ENCODE measurements at places on chromosomes 6 and 20. TPM values are rescaled to one million over a fixed set of nuclear protein-coding genes. Genes with fewer than 3 reads are reported as not detected.

DNA sequence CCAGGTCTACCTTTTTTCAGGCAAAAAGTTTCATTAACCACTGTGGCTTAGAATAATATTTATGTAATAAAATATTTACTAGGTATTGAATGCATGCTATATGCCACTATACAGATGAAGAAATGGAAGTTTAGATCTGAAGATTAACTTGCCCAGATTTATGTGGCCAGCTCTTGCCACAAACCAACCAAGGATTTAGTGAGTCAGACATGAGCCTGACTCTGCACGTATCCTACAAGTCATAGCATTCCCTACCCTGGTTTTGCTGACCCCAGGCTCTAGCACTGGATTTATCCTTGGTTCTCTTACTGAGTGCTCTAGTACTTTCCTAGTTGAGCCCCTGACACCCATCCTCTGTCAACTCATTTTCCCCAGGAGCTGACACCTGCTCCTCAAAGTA, 75.4 kb downstream of the ANKEF1 start:
- no peak for DNase-seq

DNA sequence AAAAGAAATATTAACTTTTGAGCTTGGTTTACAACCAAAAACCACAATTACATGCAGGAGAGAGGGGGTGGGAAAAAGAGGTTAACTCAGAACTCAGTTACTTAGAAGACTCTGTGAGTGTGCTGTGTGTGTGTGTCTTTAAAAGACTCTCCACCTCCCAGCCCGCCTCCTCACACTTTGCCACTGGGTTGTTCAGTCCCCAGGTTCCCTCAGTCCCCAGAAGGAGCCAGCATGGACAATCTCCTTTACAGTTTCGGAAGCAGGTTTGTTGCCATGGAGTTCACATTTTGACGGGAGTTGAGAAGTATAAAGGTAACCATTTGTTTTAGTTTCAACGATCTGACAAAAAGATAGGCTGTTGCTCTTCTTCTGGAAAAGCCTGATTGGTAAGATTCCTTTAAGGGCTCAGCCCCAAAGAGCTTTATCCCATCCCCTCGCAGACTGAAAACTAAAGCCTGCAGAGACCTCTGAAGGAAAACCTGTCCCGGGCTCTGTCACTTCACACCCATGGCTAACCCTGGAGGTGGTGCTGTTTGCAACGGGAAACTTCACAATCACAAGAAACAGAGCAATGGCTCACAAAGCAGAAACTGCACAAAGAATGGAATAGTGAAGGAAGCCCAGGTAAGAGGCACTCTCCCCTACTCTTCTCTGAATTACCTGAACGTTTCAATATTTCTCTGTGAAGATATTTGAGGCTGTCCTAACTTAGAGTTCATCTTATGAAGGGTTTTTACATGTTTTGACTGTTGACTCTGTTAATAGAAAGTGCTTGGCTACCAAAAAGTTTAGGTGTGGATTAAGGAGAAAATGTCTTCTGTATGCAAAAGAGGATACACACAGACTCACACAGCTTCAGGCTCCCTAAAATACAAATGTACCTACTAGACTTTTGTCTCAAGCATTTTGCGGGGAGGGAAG, at the start of gene SPTLC3:
Gene SPTLC3, plus strand, starts transcription at position 212 of the 921 bp plus-strand sequence. Its CDS starts 296 bp downstream, at position 508.
- no peak for DNase-seq

GRCh38 chr6:30113841-30114240, 951 bp upstream of the TRIM31 start:
- DNase-seq = no peak

HLA-DPB1 gene
- 853 TPM for total RNA-seq

DNA sequence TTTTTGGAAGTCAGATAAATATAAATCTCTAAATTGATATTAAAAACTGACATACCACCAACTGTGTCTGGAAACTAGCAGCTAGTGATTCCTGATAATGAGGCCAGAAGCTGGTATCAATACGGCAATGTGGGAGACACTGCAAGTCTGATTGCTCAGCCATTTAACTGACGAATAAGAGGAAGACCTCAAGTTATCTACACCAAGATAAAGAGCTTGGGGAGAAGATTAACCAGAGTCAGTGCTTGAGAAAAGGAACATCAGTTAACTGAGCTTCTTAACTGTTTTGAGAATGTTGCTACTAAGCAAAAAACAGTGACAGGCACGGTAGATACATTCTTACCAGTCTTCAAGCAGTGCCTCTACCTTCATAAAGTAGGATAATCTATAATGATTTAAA, 140.4 kb upstream of the TENT5A start:
- no peak for DNase-seq

DNA sequence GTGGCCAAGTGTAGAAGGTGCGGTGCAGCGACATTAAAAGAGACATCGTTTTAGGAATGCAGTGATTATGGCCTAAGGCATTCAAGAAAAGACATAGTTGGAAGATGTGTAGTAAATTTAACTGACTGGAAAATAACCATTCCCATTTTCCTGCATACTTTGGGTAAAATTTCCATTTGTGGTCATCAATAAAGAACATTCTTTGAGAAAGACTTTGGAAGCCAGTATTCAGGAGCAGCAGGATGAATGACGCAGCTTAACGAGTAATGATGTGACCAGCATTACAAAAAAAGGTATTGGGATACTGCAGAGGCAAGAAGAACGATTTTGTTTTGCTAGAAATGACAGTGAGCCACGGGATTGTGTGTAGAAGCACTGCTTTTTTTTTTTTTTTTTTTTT, 7.0 kb upstream of the RWDD1 start:
- DNase-seq = no peak

TNFRSF6B gene
- total RNA-seq = not detected

DNA sequence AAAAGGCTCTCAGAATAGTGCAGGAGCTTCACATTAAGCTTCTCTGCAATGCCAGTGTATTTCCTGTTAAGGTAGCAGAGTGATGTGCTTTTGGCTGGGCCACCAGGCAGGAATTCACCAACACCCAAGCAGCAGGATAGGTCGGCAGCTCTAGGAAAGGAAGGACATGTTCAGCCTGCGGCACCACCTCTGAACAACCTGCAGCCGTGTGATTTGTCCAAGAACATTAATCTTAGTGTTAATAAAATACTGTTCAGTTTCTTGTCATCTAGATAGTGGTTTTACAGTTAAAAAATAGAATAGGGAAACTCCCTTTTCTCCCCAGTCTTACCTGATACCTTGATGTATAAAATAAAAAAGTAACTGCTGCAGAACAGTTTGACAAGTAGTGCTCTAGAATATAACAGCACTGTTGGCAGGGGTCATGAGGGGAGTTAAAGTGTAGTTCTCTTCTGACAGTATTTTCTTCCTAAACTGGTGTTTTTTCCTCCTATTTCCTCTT, 18.8 kb downstream of the ZNF292 start:
- no peak for DNase-seq

- no peak for DNase-seq
Observed at GRCh38 chr20:42474646-42475045, 715.1 kb downstream of the PTPRT start.

DNA sequence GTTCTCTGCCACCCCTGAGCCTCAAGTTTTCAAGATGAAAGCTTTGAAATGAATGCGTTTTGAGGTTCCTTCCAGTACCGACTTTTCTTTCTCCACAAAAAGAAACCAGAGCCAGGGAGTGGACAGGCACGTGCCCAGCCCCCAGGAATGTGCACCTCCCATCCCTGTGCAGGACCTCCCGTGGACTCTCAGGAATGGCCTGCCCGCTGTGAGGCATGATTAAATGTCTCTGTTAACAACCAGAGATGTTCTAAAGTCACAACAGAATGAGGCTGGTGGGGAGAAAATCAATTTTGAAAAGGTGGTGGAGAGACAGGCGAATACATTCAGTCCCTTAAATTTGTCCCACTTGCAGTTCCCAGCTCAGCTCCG, 1.5 kb downstream of the TGM3 start:
- no peak for DNase-seq

- DNase-seq = no peak
Observed at GRCh38 chr20:32583581-32584070, 1.5 kb downstream of the NOL4L start.

GRCh38 chr20:1130847-1131246, 12.4 kb downstream of the PSMF1 start:
- DNase-seq = no peak

DNA sequence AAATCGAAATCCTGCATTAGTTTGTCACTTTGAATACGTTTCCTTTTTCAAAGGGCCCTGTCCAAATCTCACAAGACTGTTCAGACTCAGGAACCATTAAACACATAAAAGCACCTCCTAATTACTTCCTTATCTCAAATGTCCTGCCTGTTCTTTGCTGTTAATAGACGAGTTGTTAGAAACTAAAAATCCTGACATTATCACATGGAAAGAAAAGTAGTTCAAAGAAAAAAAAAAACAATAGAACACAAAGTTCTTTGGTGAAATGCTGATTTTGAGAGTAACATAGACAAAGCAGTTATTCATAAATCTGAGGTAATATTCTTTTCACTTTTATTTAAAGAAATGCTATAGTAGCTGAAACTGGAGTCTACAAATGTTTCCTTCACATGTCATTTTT, 12.1 kb upstream of the TAB2 start:
- DNase-seq = no peak

MACROD2 gene
- 55.1 TPM for total RNA-seq

GRCh38 chr20:2156666-2157624, 55.3 kb downstream of the STK35 start:
- no peak for DNase-seq

DNA sequence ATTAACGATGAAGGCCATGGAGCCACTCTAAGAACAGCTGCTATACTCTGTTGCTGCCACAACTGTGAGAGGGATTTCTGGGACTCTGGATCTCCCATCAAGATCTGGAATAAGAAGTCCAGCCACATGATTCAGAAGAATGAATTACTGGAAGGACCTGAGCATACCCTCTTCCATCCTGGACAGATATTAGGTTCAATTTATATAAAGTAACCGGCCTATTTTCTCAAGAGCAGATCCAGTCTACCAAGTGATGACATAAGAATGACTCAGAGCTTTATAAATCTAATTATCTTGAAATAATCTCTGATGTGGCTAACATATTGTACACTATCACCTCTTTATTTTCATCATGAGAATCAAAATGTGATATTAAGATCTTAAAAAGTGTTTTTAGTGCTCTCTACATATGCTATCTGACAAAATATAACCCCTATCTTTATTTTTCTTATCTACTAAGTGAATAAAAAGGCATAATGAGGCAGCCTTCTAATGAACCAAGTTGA, 45.1 kb downstream of the COL9A1 start:
- DNase-seq = no peak

ELOVL5 gene
- total RNA-seq = 127 TPM

GRCh38 chr6:130453230-130453629, 87.4 kb downstream of the TMEM200A start:
- no peak for DNase-seq

KCNK5 gene
- not detected for total RNA-seq

SLC32A1 gene
- not detected for total RNA-seq

GSTA2 gene
- not detected for total RNA-seq

DNA sequence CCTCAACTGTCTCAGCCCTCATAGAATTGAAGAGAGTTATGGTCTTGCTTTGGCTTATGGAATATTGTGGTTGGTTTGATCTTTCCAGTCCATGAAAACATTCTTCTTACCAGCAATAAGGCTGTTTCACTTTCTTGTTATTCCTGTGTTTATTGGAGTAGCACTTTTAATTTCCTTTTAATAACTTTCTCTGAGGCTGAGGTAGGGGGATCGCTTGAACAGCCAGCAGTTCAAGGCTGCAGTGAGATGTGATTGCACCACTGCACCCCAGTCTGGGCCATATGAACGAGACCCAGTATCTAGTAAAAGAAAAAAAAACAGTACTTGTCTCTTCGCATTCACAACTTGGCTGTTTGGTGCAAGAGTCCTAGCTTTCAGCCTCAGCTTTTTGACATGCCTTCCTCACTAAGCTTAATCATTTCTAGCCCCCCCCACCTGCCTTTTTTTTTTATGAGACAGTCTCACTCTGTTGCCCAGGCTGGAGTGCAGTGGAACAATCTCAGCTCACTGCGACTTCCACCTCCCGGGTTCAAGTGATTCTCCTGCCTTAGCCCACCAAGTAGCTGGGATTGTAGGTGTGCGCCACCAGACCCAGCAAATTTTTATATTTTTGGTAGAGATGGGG, 70.5 kb downstream of the NCOA3 start:
- DNase-seq = no peak

DNA sequence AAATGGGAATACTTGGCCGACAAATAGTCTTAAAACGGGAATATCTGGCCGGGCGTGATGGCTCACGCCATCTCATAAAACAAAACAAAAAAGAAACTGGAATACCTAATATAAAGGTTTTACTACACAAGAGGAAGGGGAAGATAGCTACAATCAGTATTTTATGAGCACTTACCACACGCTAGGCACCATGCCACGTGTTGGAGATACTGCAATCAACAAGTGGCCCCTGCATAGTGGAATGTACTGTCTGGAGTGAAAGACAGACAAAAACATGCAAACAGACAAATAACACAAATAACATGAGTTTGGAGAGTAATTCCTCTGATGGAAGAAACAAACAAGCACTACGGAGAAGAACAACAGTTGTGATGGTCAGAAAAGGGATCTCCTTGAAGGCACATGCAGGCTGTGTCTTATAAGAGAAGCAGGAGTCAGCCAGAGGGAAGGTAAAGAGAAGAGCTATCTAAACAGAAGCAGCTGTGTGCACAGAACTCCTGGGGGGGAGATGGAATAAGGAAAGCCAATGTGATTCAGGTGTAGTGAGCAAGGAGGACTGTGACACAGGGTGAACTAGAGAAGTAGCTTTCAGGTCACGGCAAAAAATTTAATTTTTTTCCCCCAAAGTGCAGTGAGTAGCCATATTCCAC, 39.1 kb upstream of the AKIRIN2 start:
- no peak for DNase-seq

SUMO4 gene
- total RNA-seq = 7.9 TPM

- no peak for DNase-seq
Observed at GRCh38 chr6:42100029-42100901, 42.2 kb downstream of the C6orf132 start.

DNA sequence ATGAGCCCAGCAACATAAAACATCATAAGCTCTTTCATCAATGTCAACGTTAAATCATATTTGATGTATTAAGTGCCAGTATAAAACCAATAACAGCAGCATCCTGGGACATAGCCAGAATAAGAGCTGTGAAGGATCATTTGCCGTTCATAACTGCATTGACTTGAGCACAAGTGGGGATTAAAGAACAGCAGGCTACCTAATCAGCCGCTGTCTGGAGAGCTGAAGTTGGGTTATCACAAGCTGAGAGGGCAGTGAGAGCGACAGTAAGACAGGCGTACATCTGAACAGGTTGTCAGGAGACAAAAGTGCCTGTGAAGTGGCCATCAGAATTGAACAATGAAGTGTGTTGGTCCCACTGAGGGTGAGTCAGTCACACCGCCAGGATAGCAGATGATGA, 269.6 kb downstream of the GRIK2 start:
- DNase-seq = no peak

- DNase-seq = no peak
Observed at GRCh38 chr20:22794200-22794599, 209.8 kb upstream of the FOXA2 start.

EIF6 gene
- 137 TPM for total RNA-seq

- no peak for DNase-seq
Observed at GRCh38 chr20:62159839-62160238, 16.3 kb downstream of the SS18L1 start.

- DNase-seq = no peak
Observed at GRCh38 chr20:59152559-59153354, 10.9 kb upstream of the ZNF831 start.

- DNase-seq = no peak
Observed at GRCh38 chr6:37967651-37968050, 148.1 kb downstream of the ZFAND3 start.

- no peak for DNase-seq
Observed at GRCh38 chr6:69732640-69733039, 64.2 kb downstream of the LMBRD1 start.

- DNase-seq = no peak
Observed at GRCh38 chr6:44635486-44635885, 248.0 kb downstream of the CDC5L start.
